ENCODE measurements at places on chromosomes 5 and 9.

- DNase-seq, result no peak
Observed at GRCh38 chr5:10172247-10172646, 77.4 kb downstream of the ATPSCKMT start.

DNA sequence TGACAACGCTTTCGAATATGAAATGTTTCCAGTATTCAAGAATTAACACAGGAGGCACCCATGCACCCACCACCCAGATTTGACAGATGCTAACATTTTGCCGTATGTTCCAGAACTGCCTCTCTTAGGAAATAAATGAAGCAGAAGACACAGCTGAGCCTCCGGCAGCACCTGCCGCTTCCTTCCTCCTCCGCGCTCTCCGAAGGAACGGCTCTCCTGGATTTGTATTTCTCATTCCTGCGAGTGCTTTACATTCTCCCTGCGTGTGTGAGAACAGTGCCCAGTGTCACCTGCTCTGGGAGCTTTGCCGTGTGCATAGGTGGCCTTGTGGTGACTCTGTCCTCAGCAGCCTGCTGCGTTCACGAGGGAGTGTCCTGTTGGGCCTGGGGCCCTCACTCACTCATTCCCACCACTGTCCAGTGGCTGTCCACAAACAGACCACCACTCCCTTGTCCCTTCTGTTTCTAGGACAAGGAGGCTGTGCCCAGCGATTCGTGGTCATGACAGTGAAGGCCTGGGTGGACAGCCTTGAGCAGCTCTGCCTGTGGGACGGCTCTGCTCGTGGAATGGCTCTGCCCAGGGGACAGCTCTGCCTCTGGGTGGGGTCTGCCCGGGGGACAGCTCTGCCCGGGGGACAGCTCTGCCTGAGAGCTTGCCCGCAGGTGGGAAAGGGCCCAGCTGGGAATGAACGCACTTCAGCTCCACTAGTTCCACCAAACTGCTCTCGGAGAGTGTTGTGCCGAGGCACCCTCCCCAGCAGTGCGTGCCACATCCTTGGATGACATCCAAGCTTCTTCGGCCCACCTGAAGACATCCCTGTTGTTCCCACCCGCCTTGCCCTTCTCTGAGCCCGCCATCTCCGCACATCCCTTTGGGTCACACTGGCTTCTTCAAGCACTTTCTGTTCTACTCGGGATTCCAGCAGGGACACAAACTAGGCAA is 170.5 kb upstream of the PPP1R26 start:
- DNase-seq, result no peak

GRCh38 chr5:134005417-134006061 is 764 bp upstream of the VDAC1 start:
- no peak for DNase-seq

- no peak for DNase-seq
Observed at GRCh38 chr5:87442419-87442818, 29.7 kb upstream of the CCNH start.

GRCh38 chr9:129987941-129988340 is 55.0 kb downstream of the FNBP1 start:
- DNase-seq, result no peak

DNA sequence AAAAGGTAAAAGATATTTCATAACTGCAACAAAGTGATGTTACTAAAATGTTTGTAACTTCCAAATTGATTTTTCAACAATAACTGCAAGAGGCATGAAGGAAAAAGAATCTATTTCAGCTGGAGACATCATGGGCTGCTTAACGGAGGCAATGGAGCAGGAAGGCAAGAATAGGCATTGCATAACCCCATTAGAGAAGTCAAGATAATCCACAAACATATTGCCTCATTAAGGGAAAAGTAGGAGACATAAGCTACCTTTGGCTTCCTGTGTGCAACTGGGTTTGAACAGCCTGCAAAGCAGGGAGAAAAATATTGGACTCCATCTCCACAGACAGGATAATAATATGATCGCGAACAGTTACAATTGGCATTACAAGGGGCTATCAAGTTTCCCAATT is 46.7 kb downstream of the SLCO4C1 start:
- DNase-seq, result no peak

Data from NCI-H526 treated with DMSO at 0.1 percent for 48 hours (cell line).